ENCODE measurements at places on chromosomes 3 and 15. TPM values are rescaled to one million over a fixed set of nuclear protein-coding genes. Genes with fewer than 3 reads are reported as not detected.

The GOLGA8G gene
- total RNA-seq: not detected

- no peak for DNase-seq
These were observed 158.6 kb downstream of the XXYLT1 start for GRCh38 chr3:195112361-195112791.

- DNase-seq: no peak
These were observed 61.0 kb downstream of the CHD2 start for GRCh38 chr15:92960996-92961681.

- DNase-seq: no peak
These were observed 27.3 kb downstream of the SLMAP start for GRCh38 chr3:57783186-57784088.

DNA sequence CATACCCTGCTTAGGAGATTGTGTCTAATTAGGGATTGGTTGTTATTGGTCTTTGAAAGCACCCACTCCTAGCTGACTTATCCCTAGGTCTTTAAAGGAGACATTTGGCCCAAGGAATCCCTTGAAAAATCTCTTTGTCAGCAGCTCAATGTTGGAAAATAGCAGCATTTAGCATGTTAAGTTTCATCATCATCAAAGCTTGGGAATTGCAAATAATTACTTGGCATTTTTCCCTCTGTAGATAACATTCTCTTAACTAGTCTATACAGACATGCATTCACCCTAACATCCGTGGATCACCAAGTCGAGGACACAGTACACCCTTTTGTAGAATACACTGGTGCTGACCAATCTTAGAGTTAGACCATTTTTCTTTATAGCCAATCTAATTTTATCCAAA, 332.2 kb downstream of the AGBL1 start:
- DNase-seq: no peak

The GANC gene
- total RNA-seq: 7.3 TPM

The CACNA1D gene
- not detected for total RNA-seq

The HTR3E gene
- total RNA-seq: not detected

DNA sequence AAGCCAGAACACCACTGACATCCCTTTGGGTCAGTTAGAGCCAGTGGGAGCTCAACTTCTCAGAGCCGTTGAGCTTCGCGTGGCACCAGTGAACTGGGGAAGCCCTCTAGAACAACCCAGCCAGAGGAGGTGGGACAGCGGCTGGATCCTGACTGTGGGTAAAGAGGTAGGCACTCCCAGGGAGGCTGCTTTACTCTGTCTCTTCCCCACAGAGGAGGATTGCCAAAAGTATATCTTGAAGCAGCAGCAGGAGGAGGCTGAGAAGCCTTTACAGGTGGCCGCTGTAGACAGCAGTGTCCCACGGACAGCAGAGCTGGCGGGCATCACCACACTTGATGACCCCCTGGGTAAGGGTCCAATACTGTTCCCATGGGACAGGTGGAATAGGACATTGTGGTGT, 1.2 kb downstream of the MYD88 start:
- DNase-seq: no peak

The GOLGA6B gene
- not detected for total RNA-seq

- peak; percentile 81 for DNase-seq
These were observed 152.9 kb upstream of the SOX2 start for GRCh38 chr3:181558870-181559269.

DNA sequence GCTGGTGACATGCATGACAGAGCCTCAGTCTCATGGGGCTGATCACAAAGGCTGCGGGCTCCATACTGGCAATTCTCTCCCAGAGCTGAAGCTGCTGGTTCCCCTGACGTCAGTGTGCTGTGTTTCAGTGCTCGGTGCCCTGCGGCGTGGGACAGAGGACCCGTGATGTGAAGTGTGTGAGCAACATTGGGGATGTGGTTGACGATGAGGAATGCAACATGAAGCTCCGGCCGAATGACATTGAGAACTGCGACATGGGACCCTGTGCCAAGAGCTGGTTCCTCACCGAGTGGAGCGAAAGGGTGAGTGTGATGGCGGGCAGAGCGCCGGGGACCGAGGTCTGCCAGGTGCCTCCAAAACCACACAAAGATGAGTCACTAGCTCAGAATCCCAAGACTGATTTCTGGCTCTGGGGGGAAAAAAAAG, 62.0 kb upstream of the NR2E3 start:
- DNase-seq: peak; percentile 31

Measured in lung microvascular endothelial cell (primary cell).